Heart right ventricle (tissue), 16 donors: ENCODE measurements at places on chromosomes 4 and X.

GRCh38 chr4:129336457-129337227 lies 240.7 kb downstream of the C4orf33 start:
- no peak for DNase-seq

- no peak for DNase-seq
Measured at GRCh38 chrX:120857240-120857639, 18.4 kb downstream of the CT47B1 start.

GRCh38 chrX:41335198-41335957 lies 1.4 kb downstream of the DDX3X start:
- DNase-seq, result no peak

DNA sequence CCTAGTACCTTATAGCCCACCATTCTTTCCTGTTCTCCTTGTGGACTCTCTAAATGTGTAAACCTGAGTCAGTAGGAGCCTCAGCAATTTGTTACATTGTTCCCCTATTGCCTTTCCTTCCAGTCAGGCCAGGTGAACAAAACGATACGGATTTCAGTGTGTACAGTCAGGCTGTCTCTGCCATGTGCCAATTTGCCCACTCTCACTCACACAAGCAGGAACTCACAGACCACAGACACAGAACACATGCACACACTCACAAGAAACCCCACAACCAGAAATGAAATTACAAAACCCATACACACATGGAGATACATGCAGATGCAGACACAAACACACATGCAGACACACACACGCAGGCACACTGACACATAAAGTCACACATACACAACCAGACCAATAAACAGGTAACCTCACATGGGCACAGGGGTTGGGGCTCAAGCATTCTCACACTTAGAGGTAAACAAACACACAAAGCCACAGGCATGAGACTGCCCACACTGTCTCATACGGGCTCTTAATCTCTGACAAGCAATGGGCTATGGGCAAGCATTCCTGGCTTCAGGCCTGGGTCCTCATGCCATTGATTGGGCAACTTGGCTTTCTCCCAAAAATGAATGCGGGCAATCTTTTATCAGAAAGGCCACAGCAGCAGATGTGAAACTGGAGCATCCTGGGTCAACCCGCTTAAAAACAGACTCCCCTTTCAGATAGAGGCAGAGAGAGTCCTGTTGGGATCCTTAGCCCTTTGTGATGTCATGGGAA lies 68.7 kb downstream of the NBDY start:
- DNase-seq, result no peak

DNA sequence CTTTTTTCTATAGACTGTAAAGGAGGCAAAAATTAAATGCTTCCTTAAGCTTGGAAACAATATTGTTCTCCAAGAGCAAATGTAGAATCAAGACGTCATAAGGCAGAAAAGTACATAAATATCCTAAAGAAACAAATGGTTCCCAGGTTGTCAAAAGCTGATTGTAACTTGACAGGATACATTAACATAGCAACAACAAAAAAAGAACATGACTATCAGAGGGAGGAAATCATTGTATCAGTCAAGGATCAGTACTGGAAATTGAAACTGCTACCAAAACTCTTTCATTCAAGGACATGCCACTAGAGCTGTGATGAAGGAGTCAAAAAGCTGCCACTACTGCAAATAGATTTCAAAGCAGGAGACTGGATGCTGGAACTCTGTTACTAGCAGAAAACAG lies 168.3 kb downstream of the BTC start:
- no peak for DNase-seq

- DNase-seq, result no peak
Measured at GRCh38 chr4:189136462-189136861, 804.2 kb upstream of the FRG1 start.

DNA sequence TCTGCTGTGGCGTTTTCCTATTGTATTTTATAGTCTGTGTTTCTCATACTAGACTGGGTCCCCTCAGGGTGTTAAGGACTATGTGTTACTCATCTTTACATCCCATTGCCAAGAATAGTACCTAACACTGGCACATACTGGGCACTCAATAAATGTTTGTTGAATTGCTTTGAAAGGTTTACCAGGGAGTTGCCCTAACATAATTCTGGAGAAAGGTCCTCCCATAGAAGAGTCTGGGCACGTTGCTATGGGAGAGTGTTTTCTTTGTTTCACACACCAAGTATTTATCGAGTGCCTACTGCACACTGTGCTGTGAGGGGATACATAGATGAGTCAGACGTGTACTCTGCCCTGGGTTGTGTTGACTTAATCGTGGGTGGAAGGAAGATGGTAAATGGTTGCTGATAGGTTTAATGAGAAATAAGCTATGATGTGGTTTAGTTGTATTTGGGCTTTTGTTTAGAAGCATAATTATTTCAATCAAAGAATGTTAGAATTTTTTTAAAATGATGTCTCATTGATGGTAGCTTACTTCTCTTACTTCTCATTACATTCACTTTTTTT lies 42.9 kb downstream of the AFF1 start:
- DNase-seq, result no peak

GRCh38 chrX:13700380-13700779 lies 11.5 kb downstream of the RAB9A start:
- DNase-seq, result no peak

- DNase-seq, result no peak
Measured at GRCh38 chr4:60461551-60461950, 738.6 kb upstream of the ADGRL3 start.

GRCh38 chr4:79574741-79575451 lies 166.9 kb upstream of the GK2 start:
- DNase-seq, result no peak

- no peak for DNase-seq
Measured at GRCh38 chr4:122775039-122775438, 42.5 kb downstream of the BBS12 start.
